ENCODE measurements at places on chromosomes 12 and 14.

GRCh38 chr12:116133636-116134214 is 143.8 kb downstream of the MED13L start:
- no peak for DNase-seq

DNA sequence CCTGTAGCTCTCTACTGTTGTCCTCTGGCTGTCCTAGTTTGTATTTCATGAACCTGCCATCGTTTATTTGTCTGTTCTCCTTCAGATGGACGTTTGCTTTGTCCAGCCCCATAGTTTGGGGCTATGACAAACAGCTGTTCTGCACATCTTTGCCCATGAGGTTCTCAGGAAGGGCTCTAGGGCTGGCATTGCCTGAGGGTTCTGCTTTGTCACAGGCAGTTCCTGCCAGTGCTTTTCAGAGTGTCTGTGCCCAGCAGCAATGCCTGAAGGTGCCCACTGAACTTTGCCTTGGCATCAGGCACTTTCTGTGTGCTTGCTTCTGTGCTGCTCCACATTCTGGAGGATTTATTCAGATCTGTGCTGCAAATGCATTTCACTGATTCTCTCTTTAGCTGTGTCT is 361.3 kb downstream of the TMEM121 start:
- DNase-seq, result no peak

GRCh38 chr12:9049520-9050133 is 60.3 kb downstream of the KLRG1 start:
- no peak for DNase-seq

DNA sequence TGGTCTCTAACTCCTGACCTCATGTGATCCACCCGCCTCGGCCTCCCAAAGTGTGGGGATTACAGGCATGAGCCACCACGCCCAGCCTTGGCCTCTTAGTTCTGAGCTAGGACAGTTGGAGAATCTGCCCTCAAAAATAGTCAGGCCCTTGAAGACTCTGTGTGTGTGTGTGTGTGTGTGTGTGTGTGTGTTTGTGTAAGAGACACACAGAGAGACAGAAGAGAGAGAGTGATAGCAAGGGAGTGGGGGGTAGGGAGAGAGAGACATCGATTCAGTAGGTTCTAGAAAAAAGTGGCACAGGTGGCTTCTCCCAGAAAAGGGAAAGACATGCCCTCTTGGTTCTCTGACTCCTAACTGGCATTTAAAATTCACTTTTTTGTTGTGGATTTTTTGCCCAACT is 5.4 kb downstream of the HNF1A start:
- no peak for DNase-seq

GRCh38 chr14:37215345-37215744 is 17.6 kb downstream of the MIPOL1 start:
- DNase-seq, result no peak

DNA sequence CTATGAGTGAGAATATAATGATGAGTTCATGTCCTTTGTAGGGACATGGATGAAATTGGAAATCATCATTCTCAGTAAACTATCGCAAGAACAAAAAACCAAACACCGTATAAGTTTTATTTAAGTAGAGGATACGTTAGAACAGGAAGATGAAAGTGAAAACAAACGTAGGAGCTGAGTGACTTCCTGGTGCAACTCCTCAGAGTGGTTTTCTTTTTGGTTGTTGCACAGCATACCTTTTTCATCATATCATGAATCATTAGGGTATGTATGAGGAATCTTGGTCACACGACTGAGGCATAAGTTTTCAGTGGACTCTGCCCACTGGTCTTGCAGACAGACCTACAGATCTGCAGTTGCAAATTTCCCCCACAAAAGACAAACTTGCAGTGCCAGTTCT is 199.0 kb downstream of the LRFN5 start:
- no peak for DNase-seq

GRCh38 chr12:6450091-6450868 is 1.6 kb upstream of the TAPBPL start:
- DNase-seq, result no peak

- no peak for DNase-seq
Measured at GRCh38 chr12:49800421-49801140, 27.6 kb downstream of the NCKAP5L start.

- DNase-seq, result peak; percentile 64
Measured at GRCh38 chr12:109264095-109264942, 44.8 kb downstream of the FOXN4 start.

GRCh38 chr14:88588081-88588480 is 25.2 kb downstream of the ZC3H14 start:
- no peak for DNase-seq

DNA sequence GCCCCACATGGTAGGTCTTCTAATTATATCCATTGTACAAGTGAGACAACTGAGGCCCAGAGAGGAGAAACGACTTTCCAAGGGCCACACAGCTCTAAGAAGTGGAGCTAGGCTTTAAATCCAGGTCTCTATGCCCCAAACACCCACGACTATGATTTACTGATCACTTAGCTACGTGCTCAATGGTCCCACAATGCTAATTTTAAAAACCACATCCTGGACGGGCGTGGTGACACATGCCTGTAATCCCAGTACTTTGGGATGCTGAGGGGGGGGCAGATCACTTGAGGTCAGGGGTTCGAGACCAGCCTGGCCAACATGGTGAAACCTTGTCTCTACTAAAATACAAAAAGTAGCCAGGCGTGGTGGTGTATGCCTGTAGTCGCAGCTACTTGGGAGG is 8.4 kb upstream of the MLEC start:
- no peak for DNase-seq

DNA sequence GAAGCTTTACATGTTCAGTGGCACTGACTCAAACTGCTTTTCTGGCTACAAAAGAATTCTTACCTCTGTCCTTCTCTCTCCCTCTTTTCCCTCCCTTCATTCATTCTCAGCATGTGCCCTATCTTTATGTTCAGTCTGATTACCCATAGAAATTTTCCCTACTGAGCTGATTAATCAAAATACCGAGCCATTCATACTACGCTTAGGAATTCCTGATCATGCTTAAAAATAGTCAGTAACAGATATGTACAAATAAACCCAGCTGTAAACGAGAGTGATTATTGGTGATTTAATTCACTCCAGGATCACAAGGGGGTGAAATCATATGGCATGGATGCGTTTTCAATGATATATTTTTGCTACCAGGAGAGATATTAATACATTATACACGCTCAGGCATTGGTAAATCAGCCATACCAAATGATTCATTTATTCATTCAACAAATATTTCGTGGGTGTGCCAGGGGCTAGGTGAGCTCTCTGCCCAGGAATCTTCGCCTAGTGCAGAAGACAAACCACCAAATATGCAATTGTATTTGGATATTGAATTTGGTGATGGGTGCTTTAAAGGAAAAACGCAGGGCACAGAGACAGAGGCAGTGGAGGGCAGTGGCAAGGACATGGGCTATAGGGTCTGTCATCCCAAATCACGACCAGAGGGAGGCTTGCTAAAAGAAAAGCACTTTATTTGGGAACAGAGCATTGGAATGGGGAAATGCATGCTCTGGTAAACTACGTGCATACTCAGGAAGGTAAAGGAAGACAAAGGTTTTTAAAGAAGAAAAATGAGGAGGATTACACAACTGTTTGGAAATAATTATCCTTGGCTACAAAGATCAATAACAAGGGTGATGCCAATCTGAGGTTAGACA is 13.9 kb upstream of the VRK1 start:
- no peak for DNase-seq

DNA sequence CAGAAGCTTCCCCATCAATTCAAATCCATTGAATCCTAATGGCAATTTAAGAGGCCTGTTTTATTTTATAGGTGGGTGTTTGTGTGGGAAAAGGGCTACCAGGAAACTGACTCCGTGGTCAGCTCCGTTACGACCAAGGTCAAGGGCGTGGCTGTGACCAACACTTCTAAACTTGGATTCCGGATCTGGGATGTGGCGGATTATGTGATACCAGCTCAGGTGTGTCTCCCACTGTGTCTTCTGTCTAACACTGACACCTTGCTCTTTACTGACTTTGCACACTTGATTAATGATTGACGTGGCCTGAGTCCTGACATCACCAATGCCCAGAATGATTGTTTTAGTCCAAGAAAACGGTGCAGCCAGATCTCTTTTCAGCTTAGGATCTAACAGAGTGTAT is 7.1 kb downstream of the P2RX4 start:
- DNase-seq, result no peak

DNA sequence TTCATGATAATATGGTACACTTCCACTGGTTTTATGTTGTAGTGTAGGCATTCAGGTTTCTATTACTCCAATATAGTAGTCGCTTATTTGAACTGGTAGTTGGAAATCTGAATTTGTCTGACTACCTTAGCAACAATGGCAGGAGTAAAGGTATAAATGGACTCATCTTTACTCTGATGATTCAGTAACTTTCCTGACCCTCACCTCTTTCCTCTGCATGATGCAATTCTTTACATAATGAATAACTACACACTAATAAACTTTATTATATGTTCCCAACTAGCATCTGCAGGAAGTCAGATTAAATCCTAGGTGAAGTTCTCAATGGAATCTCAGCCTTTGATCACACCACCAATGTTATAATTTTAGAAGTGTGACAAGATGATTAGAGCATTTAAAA is 70.5 kb upstream of the ATP2B1 start:
- no peak for DNase-seq

DNA sequence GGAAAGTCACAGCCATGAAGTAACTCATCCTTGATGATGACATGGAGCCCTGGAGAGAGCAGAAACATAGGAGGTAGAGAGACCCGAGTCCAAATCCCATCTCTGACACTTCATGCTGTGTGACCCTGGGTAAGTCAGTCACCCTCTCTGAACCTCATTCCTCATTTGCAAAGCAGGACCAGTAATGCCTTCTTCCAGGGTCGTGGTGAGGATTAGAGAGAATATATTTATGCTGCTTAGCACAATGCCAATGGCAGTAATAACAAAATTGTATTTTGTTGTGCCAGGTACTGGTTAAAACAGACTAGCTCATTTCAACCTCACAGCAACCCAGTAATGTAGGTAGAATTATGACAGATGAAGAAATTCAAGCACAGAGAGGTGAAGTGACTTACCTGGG is 13.9 kb upstream of the RBM19 start:
- DNase-seq, result no peak

- no peak for DNase-seq
Measured at GRCh38 chr12:131832321-131833231, 4.4 kb downstream of the MMP17 start.

DNA sequence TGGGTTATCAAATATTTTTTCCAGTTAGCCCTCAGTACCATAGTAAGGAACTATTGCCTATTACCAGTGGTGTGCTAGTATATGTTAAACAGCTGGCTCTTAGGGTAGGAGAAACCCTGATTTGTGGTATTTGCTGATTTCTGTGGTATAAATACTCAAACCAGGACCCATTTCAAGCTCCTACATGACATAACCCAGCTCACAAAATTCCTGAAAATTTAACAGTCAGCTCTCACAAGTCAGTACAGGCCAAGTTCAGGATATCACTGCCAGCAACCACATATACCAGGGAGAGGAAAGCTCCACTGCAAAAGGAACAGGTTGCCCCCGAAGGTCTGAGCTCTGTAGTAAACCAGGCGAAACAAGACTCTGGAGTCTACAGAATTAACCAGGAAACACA is 315.3 kb downstream of the NOVA1 start:
- DNase-seq, result no peak

GRCh38 chr12:90515199-90516175 is 439.5 kb downstream of the CCER1 start:
- no peak for DNase-seq

- DNase-seq, result no peak
Measured at GRCh38 chr14:88270776-88271175, 52.3 kb downstream of the KCNK10 start.

GRCh38 chr12:93766371-93766770 is 89.2 kb downstream of the CRADD start:
- no peak for DNase-seq

GRCh38 chr14:76993752-76994151 is 34.8 kb downstream of the IRF2BPL start:
- no peak for DNase-seq
